ENCODE measurements at places on chromosomes 12 and 14. TPM values are rescaled to one million over a fixed set of nuclear protein-coding genes. Genes with fewer than 3 reads are reported as not detected.

The RNASE7 gene
- total RNA-seq = not detected

The PLEKHD1 gene
- 0.12 TPM for total RNA-seq

The TIMM9 gene
- 44.3 TPM for total RNA-seq

The PRH2 gene
- total RNA-seq = not detected

- no peak for DNase-seq
Measured at GRCh38 chr12:87991483-87991882, 37.7 kb downstream of the C12orf50 start.

DNA sequence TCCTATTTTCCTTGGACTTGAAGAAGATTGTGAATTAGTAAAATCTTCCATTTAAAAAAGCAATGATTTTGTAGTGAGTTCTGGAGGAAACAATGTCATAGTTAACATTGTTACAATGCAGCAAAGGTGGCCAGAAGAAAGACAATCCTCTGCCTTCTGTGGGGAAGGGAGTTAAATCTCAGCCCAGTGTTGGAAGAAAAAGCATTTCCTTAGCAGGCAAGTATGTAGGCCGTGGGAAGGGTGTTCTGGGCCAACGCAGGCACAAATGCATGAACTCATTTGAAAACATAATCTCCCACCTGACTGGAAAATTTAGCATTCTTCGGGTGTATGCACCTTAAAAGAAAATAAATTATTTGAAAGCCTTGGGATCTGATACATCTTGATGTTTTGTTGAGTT, 258.6 kb downstream of the ADAMTS20 start:
- DNase-seq = no peak

DNA sequence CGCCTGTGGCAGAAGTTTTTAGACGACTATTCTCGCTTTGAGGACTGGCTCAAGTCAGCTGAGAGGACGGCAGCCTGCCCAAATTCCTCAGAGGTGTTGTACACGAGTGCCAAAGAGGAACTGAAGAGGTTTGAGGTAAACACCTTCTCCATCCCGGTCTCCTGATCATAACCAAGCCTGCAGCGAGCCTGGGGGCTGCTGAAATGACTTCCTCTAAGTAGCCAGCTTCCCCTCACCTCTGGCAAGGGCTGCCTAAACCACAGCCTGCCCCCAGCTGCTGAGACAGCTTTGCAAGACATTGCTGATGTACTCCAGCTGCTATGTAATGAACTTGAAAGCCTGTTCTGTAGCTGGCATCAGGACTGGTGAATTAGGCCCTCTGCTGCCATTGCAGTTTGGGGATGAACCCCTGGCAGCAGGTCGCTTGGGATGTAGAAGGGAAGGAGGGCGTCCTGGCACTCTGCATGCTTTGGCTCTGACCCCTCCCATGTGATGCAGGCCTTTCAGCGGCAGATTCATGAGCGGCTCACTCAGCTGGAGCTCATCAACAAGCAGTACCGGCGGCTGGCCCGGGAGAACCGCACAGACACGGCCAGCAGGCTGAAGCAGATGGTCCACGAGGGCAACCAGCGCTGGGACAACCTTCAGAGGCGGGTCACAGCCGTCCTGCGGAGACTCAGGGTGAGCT, 84.6 kb downstream of the ESR2 start:
- DNase-seq = no peak

GRCh38 chr14:64987438-64987767, 708 bp downstream of the FNTB start:
- DNase-seq = no peak

DNA sequence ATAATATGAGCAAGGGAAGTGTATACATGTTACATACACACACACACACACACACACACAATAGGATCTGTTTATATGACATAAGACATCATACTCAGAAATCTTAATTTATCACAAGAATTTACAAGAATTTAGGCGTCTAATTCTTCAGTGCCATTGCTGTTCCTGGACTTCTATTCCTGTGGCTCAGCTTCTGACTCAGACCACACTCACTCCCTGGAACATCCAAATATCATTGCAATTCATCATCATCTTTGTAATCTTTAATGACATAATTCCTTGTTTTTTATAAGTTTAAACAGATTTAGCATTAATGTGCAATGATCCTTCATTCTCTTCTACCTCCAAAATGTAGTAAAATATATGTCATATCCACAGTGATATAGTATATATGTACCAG, 544.2 kb downstream of the FOXG1 start:
- no peak for DNase-seq

DNA sequence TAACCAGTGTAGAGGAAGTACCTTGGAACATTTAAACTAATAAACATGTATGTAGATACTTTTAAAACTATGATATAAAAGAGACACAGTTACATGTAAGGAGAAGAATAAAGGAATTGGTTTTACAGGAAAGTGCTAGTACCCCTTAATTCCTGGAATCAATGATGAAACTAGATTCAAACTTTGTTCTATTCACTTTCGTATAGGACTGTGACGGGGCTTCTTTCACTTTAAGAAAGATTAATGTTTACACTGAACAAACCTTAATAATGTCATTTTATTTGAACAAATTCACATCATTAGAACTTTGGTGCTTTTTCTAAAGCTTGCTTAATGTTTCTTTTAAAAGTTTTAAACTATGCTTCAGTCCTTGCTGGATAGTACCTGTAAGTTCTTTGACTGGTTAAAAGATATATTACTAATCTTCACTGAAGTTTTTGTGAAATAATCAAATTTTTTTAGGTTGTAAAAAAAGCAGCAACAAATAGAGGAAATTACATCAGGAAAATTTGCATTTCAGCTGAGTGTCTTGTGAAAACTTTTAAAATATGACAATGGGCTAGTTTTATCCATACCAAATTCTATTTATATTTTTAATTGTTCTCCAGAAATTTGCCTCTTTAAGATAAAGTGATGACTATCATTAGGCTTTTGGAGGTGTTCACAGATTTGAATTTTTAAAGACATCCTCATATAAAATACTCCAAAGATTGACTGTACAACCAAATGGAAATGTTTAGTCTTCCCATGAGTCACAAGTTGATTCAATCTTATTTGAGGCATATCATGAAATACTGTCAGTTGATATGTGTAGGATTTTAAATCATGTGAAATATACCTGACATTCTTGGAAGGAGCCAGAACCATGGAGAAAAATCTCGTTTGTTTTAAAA, 36.2 kb downstream of the PAPOLA start:
- no peak for DNase-seq

DNA sequence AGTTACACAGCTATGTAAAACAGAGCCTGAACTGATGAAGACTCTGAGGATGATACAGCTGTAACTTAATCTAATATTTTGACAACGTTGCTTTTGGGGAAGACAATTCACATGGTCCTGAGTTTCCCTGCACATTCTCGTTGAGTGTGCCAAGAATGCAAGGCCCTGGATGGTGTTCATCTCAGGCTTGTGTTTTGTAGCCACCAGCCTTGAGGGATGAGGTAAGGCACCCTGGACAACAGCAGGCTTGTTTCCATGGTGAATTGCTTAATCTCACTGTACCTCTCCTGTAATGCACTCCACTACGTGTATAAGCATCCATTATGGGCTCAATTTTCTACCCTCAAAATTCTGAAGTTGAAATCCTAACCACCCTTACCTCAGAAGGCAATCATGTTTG, 2.1 kb downstream of the CATSPERB start:
- no peak for DNase-seq

DNA sequence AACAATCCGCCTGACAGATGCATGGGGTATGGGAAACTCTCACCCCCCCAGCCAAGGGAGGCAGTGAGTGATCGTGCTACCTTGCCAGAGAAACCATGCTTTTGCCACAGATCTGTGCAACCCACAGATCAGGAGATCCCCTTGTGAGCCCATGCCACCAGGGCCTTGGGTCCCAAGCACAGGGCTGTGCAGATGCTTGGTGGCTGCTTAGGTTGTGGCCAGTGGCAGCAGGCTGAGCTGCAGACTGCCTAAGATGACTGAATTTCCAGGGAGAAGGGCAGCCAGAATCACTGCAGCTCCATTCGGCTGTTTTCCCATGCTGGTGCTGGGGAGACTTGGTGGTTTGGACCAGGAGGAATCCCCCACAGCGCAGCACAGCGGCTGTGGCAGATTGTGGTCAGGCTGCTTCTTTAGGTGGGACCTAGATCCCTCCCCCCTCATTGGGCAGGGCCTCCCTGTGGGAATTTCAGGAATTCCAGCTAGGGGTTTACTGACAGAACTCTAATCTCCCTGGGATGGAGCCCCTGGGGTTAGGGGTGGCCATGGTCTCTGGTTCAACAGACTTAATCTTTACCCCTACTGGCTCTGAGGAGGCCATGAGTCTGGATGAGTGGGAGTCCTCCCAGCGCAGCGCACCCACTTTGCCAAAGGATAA, 264.6 kb upstream of the DAAM1 start:
- DNase-seq = no peak

DNA sequence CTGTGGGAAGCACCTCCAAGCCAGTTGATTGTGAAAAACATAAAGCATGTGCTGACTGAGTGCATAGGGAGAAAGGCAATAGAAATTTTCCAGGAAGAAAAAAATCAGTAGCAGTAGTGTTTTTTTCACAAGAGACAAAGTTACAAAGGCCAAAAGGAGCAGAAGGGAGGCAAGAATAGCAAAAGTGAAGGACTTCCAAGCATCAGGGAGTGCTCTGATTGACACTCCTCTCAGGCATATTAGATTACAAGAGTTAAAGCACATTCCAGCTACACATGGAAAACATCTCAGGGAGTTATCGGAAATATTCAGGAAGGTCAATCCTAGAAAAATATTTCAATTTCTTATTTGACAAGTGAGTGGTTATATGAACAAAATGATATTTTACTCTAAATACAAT, 508.0 kb downstream of the MDGA2 start:
- DNase-seq = no peak
